Natural killer cell treated with Interleukin-12 subunit alpha and Interleukin-12 subunit beta and Interleukin-15 and Interleukin-18, amount 100 ng/mL, for 72 hours (primary cell): ENCODE measurements at places on chromosomes 6 and 20. TPM values are rescaled to one million over a fixed set of nuclear protein-coding genes. Genes with fewer than 3 reads are reported as not detected.

Gene VSX1
- not detected for total RNA-seq

DNA sequence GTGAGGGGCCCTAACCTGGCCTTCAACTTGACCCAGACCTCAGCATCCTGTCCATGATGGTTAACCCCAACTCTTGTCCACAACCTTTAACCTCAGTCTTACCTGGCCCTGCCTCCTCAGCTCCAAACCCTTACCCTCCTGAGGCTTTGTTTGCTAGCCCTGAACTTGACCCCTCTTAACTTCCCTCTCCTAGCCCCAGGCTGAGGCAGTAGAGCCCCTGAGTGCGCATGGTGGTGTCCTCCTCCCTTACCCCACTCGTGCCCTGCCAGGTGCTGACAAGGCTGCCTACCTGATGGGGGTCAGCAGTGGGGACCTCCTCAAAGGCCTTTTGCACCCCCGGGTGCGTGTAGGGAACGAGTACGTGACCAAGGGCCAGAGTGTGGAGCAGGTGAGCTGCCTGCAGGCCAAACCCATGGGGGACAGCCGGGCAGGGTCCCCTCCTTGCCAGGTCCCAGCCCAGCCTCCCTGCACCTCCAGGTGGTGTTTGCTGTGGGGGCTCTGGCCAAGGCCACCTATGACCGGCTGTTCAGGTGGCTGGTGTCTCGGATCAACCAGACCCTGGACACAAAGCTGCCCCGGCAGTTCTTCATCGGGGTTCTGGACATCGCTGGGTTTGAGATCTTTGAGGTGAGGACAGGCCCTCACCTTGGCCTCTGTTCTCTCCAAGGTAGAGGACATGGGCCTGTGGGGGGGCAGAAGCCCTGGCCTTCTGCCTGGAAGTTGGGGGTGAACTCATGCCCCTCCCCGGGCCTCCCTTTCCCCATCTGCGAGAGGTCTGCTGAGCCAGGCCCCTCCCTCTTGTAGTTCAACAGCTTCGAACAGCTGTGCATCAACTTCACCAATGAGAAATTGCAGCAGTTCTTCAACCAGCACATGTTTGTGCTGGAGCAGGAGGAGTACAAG is 31.9 kb downstream of the MYH7B start:
- peaks cover 17% of the 10 kb centered on the region for H3K27me3 ChIP-seq
- H3K4me1 ChIP-seq: no peaks in the 10 kb centered on the region
- no peak overlapping the region for H3K27ac ChIP-seq
- no peak overlapping the region for H3K4me3 ChIP-seq
- DNase-seq: no peak

- H3K27ac ChIP-seq: no peak overlapping the region
- H3K36me3 ChIP-seq: no peaks in the 10 kb centered on the region
- H3K4me3 ChIP-seq: no peak overlapping the region
These were observed 336.0 kb downstream of the RFPL4B start for GRCh38 chr6:112683106-112683505.

GRCh38 chr20:31484001-31484400 is 8.9 kb downstream of the REM1 start:
- no peak for DNase-seq
- H3K4me1 ChIP-seq: peaks cover 3% of the 10 kb centered on the region
- H3K4me3 ChIP-seq: no peak overlapping the region
- H3K27ac ChIP-seq: no peak overlapping the region
- no peaks in the 10 kb centered on the region for H3K36me3 ChIP-seq

DNA sequence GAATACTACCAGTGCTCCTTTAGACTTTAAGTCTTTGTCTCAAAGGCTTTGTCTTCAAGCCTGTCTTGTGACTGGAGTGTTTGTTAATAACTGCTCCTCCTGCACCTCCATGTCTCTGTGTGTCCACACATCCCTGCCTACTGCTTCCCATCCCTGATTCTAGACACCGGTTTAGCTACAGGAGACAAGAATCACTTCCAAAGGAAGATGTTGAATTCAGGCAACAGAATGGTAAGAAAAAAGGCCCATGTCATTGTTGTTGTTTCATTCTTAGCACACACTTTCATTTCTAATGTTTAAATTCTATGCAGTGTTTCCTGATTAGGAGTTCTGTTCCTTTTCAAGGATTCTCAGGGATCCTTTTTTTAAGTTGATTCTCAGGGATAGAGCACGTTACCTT is 293.6 kb upstream of the STXBP5 start:
- H3K4me1 ChIP-seq: peaks cover 4% of the 10 kb centered on the region
- no peak for DNase-seq
- peaks cover 3% of the 10 kb centered on the region for H3K27me3 ChIP-seq
- H3K27ac ChIP-seq: no peak overlapping the region
- no peak overlapping the region for H3K4me3 ChIP-seq
- H3K36me3 ChIP-seq: no peaks in the 10 kb centered on the region

- H3K4me1 ChIP-seq: peaks cover 6% of the 10 kb centered on the region
- no peak for DNase-seq
- peaks cover 76% of the 10 kb centered on the region for H3K27me3 ChIP-seq
- H3K4me3 ChIP-seq: no peak overlapping the region
- no peak overlapping the region for H3K27ac ChIP-seq
These were observed 7.2 kb downstream of the HLA-G start for GRCh38 chr6:29834564-29835436.

DNA sequence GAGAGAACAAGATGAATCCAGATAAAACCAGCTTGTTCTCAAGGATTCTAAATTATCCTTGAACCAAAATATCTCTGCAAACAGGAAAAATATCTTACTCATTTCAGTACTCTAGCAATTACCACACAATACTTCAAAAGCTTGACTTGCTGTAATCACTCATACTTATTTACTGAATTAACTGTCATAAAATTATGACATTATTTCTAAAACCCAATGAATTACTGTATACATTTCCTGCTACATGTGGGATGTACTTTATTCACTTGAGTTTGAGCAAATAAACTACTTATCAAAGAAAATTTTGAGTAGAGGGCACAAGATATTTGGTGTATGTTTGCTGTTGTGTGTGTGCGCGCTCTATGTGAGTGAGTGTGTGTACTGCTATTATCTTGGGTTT is 9.7 kb downstream of the EIF2S2 start:
- peaks cover 43% of the 10 kb centered on the region for H3K36me3 ChIP-seq
- DNase-seq: no peak
- peak overlapping the region; percentile 26 for H3K27ac ChIP-seq

- peak overlapping the region; percentile 51 for H3K27ac ChIP-seq
- DNase-seq: no peak
- no peaks in the 10 kb centered on the region for H3K27me3 ChIP-seq
- H3K4me1 ChIP-seq: peaks cover 12% of the 10 kb centered on the region
- H3K4me3 ChIP-seq: peak overlapping the region; percentile 35
- H3K36me3 ChIP-seq: peaks cover 6% of the 10 kb centered on the region
These were observed 98.1 kb upstream of the VSTM2L start for GRCh38 chr20:37804584-37805566.

- H3K27ac ChIP-seq: peak overlapping the region; percentile 51
- H3K36me3 ChIP-seq: no peaks in the 10 kb centered on the region
- no peaks in the 10 kb centered on the region for H3K27me3 ChIP-seq
- peak; percentile 74 for DNase-seq
- peaks cover 38% of the 10 kb centered on the region for H3K4me1 ChIP-seq
These were observed 3.8 kb downstream of the SPAG4 start for GRCh38 chr20:35619196-35620095.

- H3K27ac ChIP-seq: no peak overlapping the region
- DNase-seq: no peak
- H3K27me3 ChIP-seq: no peaks in the 10 kb centered on the region
These were observed 14.5 kb upstream of the KCNK5 start for GRCh38 chr6:39243809-39244208.

DNA sequence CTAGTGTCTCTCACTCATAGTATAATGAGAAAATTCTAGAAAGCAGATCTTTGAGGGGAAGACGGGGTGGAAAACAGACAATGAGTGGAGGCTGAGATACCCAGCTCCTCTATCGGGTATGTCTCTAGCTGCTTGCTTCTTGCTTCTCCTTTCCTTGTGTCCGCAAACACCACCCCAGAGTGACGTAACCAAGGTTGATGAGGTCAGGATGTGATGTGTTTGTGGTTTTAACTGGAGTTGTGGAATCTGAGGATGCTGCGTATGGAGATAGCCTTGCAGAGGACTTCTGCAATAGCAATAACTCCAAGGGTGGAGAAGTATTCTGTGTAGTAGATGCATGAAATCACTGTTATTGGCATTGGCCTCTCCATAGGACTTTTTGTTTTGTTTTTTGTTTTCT is 132.7 kb upstream of the IFNGR1 start:
- H3K27me3 ChIP-seq: peaks cover 2% of the 10 kb centered on the region
- H3K36me3 ChIP-seq: no peaks in the 10 kb centered on the region

GRCh38 chr6:125224231-125224861 is 70.8 kb downstream of the TPD52L1 start:
- H3K4me1 ChIP-seq: peaks cover 3% of the 10 kb centered on the region
- no peak for DNase-seq
- peaks cover 2% of the 10 kb centered on the region for H3K27me3 ChIP-seq
- H3K4me3 ChIP-seq: no peak overlapping the region
- H3K36me3 ChIP-seq: no peaks in the 10 kb centered on the region
- no peak overlapping the region for H3K27ac ChIP-seq

GRCh38 chr6:141809901-141810300 is 322.8 kb upstream of the GJE1 start:
- H3K27me3 ChIP-seq: no peaks in the 10 kb centered on the region
- H3K4me1 ChIP-seq: no peaks in the 10 kb centered on the region
- H3K4me3 ChIP-seq: no peak overlapping the region
- DNase-seq: no peak
- H3K36me3 ChIP-seq: no peaks in the 10 kb centered on the region

- H3K27me3 ChIP-seq: no peaks in the 10 kb centered on the region
- peaks cover 49% of the 10 kb centered on the region for H3K4me1 ChIP-seq
- peak overlapping the region; percentile 82 for H3K27ac ChIP-seq
- peaks cover 6% of the 10 kb centered on the region for H3K36me3 ChIP-seq
- H3K4me3 ChIP-seq: peak overlapping the region; percentile 49
These were observed 3.7 kb upstream of the NEDD9 start for GRCh38 chr6:11236076-11236750.

- no peaks in the 10 kb centered on the region for H3K4me1 ChIP-seq
- no peak overlapping the region for H3K4me3 ChIP-seq
- no peak for DNase-seq
- H3K36me3 ChIP-seq: peaks cover 4% of the 10 kb centered on the region
- no peak overlapping the region for H3K27ac ChIP-seq
- H3K27me3 ChIP-seq: no peaks in the 10 kb centered on the region
These were observed 76.1 kb upstream of the PRL start for GRCh38 chr6:22372922-22373321.

GRCh38 chr6:168385858-168386735 is 54.9 kb upstream of the SMOC2 start:
- H3K27ac ChIP-seq: no peak overlapping the region
- peak; percentile 38 for DNase-seq
- no peaks in the 10 kb centered on the region for H3K27me3 ChIP-seq
- no peaks in the 10 kb centered on the region for H3K36me3 ChIP-seq
